Hematopoietic multipotent progenitor cell treated with erythropoietin and hydrocortisone succinate and interleukin-3 and kit ligand, for 15 days (in vitro differentiated cells): ENCODE measurements at places on chromosomes 4 and X.

DNA sequence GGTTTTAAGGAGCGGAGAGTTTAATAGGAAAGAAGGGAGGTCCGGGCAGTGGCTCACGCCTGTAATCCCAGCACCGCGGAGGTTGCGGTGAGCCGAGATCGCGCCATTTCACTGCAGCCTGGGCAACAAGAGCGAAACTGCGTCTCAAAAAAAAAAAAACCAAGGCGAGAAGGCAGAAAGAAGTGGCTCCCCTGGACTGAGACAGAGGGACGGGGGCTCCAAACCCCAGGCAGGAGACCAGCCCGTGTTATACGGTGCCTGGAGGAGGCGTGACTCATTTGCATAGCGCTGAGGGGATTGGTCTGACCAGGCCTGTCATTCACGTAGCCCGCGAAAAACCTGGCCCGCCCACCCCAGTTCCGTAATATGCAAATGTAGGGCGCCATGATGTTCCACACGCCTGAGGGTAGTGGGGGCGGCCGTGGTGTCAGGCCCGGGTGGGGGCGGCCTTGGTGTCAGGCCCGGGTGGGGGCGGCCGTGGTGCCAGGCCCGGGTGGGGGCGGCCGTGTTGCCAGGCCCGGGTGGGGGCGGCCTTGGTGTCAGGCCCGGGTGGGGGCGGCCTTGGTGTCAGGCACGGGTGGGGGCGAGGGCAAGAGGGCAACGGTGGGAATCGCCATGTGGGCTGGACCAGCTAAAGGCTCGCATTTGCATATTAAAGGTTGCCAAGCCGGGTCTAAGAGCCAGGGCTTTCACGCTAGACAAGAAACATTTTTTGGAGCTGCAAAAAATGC is 2.1 kb downstream of the PLCXD1 start:
- DNase-seq: peak; percentile 86

DNA sequence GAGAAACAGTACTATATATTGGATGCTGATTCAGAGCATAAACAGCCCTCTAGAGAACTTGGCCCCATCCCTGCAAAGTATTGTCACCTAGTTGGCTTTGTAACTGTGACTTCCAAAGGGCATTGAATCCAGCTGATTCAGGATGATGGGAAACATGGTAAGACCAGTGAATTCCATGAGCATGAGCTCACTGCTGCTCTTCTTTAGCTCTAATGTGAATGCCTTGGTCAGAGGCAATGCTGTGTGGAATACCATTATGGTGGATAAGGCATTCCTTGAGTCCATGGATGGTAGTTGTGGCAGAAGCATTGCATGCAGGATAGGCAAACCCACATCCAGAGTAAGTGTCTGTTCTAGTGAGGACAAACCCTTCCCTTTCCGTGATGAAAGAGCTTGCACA is 365.6 kb upstream of the EDA2R start:
- DNase-seq: no peak

- DNase-seq: no peak
Observed at GRCh38 chr4:82951196-82951595, 50.7 kb downstream of the THAP9 start.

- no peak for DNase-seq
Observed at GRCh38 chrX:9286234-9286633, 178.6 kb upstream of the TBL1X start.

GRCh38 chr4:25882226-25882625 is 19.4 kb upstream of the SEL1L3 start:
- no peak for DNase-seq

- DNase-seq: no peak
Observed at GRCh38 chr4:106478152-106478551, 109.6 kb upstream of the GIMD1 start.

GRCh38 chrX:264634-265455 is 16.3 kb upstream of the PLCXD1 start:
- DNase-seq: no peak

DNA sequence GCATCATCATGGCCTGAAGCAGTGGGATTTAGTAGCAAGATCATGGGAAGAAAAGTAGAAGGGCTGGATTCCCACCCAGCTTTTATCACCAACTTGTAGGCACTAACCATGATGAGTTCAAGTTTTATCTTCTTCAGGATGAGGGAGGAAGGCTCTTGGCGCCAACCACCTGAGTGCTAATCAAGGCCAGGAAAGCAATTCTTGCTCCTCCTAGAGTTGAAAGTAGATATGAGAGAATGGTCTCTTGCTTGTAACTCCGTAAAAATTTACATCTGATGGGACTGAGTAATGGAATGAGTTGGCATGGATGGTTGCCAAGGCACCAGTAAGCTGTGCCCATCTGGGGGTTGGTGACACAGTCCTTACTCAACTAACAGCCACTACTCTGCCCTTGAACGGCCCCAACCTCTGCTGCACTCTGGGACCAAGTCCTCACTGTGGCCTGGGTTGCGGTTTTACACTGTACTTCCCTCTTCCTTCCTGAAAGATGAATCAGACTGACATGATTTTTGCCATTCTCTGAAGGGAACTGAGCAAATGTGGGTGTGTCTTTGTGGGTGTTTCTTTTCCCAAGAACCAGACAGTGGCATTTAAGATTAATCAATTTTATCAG is 39.4 kb upstream of the NDP start:
- DNase-seq: no peak

- DNase-seq: no peak
Observed at GRCh38 chrX:125507119-125507518, 187.4 kb downstream of the TEX13C start.

- no peak for DNase-seq
Observed at GRCh38 chr4:108142870-108143269, 25.9 kb downstream of the LEF1 start.

DNA sequence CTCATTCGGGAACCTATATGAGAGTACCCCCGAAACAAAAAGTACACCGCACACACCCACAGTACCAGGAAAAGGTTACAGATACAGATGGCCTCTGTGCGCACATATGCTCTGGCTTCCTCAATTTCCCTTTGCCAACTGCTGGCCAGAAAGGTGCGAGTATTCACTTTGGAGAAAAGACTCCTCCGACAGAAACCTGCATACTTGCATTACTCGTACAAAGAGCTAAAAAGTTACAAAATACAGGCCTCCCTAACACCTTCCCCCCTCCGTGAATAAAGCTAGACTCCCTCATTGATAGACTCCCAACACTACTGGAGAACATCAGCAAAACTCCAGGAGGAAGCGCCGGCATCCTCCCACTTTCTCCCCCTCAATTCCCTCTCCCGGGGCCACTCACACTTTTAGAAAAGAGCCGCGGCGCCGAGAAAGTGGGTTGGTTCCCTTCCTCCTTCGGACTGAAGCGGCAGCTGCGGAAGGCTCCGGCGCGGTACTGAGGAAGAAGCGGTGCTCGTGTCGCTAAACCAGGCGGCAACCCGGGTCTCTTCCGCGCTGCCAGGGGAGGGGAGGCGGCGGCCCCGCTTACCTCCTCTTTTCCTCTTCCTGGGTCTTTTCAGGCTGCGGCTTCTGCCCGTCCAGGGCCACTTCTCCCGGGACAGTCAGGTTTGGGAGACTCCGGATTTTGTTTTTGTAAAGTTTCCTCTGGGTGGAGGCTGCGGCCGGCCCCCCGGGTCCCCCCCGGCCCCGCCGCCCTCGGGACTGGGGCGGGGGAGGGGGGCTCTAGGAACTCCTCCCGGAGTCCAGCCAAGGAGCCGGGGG is 1.1 kb downstream of the FBXW7 start:
- peak; percentile 38 for DNase-seq

DNA sequence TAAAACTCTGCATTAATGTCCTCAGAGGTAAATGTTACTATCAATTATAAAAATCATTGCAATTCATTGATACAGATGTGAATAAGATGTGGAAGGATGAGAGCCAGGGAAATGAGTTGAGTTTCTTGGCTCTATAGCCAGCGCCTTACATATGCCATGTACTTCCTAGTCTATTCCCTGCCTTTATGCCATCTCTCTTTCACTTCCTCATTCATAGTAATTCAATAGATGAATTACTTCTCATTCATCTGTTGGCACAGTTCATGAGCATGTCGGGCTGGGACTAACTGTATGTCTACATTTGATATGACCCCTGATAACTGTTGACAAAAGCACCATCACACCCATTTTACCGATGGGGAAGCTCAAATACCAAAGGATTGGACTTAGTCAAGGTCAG is 55.7 kb downstream of the LNX1 start:
- no peak for DNase-seq

DNA sequence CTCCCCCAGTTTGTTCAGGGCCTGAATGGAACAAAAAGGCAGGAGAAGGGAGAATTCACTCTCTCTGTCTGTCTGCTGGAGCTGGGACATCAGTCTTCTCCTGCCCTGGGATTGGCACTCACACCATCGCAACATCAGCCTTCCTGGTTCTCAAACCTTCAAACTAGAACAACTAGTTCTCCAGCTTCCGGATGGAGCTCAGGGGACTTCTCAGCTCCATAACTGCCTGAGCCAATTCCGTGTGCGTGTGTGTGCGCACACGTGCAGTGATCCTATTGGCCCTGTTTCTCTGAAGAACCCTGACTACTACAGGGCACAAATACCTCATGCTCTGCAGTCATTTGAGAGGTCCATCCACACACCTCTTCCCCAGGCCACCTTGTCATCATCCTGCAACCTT is 18.7 kb upstream of the MAN2B2 start:
- no peak for DNase-seq

DNA sequence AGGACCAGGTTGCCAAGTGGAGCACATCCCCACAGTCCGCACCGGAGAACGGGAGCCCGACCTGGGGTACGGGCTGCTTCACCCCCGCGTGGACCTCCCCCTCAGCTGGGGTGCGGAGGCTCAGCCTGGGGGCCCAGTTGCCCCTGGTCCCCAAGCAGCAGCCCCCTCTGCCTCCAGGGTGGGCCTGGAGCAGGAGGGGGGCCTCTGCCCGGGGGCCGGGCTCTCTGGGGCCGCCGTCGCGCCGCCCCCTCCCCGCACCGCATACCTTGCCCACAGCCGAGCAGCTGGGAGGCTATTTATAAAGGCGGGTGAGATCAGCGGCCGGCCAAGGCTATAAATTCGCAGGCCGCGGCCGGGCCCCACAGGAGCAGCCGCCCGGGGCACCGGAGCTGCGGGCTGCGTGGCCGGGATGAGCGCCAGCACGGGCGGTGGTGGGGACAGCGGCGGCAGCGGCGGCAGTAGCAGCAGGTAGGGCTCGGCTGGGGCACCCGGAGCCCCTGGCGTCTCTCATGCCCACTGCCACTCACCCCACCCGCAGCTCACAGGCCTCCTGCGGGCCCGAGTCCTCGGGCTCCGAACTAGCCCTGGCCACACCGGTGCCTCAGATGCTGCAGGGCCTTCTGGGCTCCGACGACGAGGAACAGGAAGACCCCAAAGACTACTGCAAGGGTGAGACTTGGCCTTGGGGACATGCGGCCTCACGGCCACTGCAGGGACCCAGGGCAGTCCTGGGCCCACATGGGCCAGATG is at the start of gene SRPK3:
Gene SRPK3 (plus strand): TSS at position 364 of the 750 bp plus-strand sequence. CDS start 46 bp downstream, at position 410.
- DNase-seq: no peak

DNA sequence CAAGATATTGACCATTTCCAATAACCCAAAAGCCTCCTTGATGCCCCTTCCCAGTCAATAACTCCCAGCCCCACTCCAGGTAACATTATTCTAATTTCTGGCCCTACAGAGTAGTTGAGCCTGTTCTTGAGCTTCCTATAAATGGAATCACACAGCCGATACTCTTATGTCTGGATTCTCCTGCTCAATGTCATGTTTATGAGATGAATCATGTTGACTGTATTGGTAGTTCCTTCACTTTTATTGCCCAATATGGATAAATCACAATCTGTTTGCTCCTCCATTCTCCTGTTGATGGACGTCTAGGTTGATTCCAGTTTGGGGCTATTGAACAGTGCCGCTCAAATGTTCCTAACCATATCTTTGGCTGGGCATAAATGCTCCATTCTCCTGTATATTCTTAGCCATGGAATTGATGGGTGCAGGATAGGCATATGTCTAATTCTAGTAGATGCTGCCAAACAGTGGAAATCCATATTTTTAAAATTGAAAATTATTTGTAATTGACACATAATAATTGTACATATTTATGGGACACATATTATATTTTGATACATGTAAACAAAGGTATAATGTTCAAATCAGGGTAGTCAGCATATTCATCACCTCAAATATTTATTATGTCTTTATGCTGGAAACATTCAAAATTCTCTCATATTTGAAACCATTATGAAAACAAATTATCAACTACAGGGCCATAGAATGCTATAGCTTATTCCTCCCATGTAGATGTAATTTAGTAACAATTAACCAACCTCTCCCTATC is 40.5 kb upstream of the SLC2A9 start:
- no peak for DNase-seq

DNA sequence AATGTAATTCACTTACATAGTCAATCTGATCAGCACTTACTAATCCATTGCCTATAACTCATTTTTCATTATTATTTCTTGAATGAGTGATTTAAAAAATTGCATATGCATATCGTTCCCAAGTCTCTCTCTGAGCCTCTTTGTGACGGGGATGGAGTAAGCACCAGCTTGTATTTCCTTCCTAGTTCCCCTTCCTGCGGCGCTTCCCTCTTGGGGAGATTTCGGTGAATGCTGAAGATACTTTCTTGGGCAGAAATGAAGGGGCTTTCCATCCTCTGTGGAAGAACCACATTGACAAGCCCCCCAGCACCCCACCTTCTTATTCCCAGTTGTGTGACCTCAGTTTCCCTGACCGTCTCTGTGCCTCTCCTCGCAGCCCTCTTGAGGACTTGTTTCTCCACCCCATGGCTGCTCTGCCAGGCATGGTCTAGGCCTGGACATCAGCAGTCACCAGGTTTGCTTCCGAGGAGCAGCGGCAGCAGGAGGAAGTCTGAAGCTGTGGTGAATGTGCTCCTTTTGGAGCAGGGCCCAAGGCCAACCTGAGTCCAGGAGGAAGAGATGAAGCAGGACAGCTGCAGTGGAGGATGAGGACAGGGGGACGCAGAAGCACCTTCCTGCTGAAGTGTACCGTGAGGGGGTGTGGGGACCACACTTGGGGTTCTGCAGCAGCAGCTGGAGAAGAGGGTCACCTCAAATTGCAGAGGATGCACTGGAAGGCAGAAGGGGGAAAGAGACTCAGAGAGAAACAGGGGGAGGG is 124.9 kb downstream of the IRF2 start:
- DNase-seq: no peak

- DNase-seq: no peak
Observed at GRCh38 chrX:125131164-125131563, 188.5 kb upstream of the TEX13C start.

DNA sequence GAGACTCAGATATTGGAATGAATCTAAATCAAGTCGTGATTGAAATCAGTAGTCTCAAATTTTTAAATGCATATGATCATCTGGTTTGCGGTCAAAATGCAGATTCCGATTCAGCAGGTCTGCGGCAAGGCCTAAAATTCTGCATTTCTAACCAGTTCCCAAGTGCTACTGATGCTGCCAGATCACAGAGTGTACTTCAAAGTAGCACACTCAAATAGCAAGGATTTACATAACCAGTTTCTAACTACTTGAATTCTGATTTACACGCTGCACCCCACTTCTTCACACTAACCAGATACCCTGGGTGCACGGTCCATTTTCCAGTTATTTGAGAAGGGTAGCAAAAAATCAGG is 752 bp downstream of the MBTPS2 start:
- no peak for DNase-seq

DNA sequence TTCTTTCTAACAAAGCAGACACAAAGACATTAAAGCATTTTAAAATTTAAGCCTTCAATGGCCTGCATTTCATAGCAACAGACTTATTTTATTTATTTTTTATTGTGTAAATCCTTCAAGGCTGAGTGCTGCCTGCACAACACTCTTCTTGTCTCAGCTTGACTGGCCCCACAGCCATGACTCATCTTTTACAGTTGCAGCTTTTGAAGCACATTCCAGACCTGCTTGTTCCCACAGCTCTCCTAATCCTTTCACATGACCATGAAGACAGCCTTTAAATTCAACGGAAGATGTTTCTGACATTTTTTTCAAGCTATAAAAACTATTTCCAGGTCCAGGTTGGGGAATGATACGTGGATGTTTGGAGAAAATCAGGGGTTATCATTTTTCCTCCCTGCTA is 276.9 kb upstream of the TACR3 start:
- no peak for DNase-seq
